ENCODE measurements at places on chromosomes 3 and 15.

- no peak for DNase-seq
Observed at GRCh38 chr3:31917303-31918005, 63.6 kb downstream of the OSBPL10 start.

DNA sequence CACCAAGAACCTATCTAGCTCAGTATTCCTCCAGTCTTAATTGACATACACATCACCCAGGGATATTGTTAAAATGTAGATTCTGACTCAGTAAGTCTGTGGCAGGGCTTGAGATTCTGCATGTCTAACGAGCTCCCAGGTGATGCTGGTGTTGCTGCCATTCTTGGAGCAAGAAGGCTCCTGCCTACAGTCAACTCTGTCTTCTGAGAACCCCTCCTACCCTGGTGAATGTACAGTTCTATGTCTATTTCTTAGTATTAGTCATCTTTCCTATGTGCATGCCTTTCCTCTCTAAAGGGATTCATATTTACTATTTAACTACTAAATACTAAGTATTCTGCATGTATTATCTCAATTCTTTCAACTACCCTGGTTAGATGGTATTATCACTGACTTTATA is 268.7 kb downstream of the EDEM1 start:
- DNase-seq, result no peak

- no peak for DNase-seq
Observed at GRCh38 chr3:119329551-119329950, 35.4 kb downstream of the ARHGAP31 start.

- DNase-seq, result no peak
Observed at GRCh38 chr3:131530388-131530787, 27.6 kb upstream of the MRPL3 start.

GRCh38 chr3:117405359-117405758 is 695.8 kb downstream of the TUSC7 start:
- no peak for DNase-seq

GRCh38 chr15:62419192-62419591 is 254.1 kb upstream of the C2CD4B start:
- DNase-seq, result no peak

- no peak for DNase-seq
Observed at GRCh38 chr3:9912294-9912935, 4.5 kb upstream of the IL17RC start.

DNA sequence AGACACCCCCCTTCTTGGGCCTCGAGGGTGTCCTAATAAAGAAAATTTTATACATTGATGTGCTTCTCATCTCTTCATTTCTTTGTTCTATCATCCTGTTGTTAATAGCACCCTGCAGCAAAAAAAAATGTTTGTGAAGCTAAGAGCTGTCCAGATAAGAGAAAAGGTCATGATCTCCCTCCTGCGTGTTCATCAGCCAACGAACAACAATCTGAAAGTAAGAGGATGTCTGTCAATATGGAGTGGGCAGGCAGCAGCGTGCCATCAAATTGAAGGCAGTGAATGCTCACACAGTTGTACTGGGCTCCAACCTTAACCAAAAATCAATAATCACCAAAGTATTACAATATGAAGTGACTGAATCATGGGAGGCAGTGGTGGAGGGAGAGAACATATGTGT is 418.6 kb upstream of the ONECUT1 start:
- no peak for DNase-seq

DNA sequence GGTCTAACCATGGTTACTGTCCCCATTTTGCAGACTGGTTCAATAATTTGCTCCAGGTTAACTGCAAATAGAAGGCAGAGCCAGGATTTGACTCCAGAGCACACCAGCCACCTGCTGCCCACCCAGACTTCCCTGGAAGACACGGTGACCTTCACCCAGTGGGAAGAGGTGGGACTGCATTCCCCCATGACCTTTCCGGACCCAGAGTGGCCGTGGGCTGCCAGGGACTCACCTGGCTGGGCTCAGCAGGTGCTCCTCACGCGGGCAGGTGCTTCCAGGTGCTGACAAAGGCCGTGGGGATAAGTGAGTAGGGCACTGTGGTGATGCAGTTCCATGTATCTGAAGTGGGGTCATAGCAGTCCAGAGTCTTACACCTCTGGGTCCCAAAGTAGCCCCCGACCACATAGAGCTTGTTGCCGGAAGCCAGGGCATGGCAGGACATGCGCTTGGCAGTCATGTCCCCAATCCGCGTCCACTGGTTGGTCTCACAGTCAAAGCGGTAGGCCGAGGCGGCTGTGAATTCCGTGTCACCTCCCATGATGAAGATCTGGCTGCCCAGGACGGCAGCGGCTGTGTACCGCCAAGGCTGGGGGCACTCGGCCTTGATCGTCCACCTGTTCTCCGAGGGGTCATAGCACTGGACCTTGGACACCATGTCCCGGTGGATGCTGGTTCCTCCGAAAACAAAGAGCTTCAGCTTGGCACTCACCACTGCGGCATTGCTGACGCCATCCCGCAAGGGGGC is 26.8 kb downstream of the KLHL25 start:
- no peak for DNase-seq

DNA sequence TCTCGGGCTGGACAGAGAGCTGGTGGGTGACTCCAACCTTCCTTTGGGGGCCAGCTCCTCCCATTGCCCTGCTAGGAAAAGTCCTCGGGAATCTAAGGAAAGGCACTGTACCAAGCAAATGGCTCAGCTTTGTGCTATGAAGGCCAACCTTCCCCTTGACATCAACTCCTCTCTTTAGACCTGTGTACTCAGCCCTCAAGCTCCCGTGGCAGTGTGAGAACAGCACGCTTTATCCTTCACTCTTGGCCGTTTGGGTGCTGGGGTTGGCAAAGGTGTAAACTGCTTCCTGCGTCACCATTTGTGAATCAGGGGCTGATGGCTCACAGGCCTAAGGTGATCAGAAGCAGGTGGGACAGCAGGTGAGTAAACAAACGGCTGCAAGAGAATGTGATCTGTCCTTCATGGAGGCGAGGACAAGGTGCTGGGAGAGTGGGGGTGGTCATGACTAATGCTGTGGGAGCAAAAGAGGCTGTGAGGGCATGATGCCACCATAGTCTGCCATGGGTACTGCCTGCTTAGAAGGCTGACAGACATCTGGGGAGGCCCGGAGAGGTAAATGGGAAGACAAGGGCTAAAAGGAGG is 165.2 kb upstream of the TPM1 start:
- no peak for DNase-seq

- no peak for DNase-seq
Observed at GRCh38 chr3:194250098-194251002, 100.8 kb downstream of the CPN2 start.

DNA sequence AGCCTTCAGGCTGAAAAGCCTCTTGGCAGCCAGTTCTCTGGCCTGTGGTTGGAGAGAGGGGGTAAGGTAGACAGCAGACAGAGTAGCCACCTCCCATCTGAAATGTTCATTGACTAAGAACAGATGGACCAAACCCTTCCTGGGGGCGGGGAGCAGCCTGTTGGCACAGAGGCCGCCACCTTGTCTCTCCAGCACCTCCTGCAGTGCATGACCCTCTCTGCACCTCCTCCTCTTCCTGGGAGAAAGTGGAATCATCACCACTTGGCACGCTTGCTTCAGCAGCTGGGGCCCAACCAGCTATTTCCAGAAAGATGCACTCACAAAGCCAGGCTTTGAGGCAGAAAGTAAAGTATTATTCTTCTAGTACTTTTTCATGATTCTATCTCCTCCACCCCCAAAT is 313.4 kb upstream of the CHRM5 start:
- no peak for DNase-seq

DNA sequence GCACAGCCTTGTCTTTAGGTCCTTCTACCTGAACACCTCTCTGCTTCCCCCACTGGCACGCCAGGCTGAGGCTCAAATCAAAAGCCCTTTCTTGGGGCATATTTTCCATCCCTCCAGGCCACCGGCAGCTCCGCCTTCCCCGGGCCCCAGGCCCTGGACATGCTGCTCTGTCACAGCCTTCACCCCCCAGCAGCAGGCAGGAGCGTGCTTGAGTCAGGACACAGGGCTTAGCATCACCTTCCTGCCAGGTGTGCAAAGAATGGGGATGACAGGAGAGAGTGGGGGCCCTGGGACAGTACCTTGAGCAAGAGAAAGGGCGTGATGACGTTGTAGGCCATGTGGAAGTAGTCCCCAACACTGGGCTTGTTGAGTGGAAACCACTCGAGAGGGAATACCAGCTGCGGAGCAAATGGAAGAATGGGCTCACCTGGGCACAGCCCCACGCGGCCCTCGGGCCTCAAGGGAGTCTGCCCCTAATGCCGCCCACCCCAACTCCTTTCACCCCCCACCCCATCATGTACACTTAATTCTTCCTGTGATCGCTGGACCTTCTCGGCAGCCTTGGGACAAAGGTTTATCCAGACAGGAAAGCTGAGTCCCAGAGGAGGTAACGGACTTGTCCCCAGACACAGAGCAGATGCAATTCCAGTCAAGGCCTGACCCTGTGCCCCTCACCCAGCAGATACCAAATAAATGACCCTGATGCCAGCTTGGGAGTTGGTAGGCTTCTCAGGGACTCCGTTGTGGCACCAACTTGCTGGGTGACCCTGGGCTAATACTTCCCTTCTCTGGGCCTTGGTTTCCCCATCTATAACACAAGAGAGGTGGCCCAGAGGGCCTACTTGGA is 9.1 kb upstream of the CALML4 start:
- no peak for DNase-seq

- DNase-seq, result no peak
Observed at GRCh38 chr3:190122198-190122771, 1.6 kb upstream of the P3H2 start.
